Pulmonary artery endothelial cell (primary cell): ENCODE measurements at places on chromosomes 1 and 21. TPM values are rescaled to one million over a fixed set of nuclear protein-coding genes. Genes with fewer than 3 reads are reported as not detected.

Gene FCRLA
- total RNA-seq, result not detected in 2 replicates

Gene WRAP73
- total RNA-seq, result 25.5 TPM in 2 replicates

Gene CDCA8
- total RNA-seq, result 8.6 and 22.2 TPM in 2 replicates

Gene MTMR11
- 3.6 and 5.7 TPM in 2 replicates for total RNA-seq

Gene SLFNL1
- total RNA-seq, result 0.20 and 0.28 TPM in 2 replicates

Gene LCE1C
- not detected in 2 replicates for total RNA-seq

Gene GPR161
- 26.0 and 40.3 TPM in 2 replicates for total RNA-seq

Gene ATP1B1
- 31.4 and 40.2 TPM in 2 replicates for total RNA-seq

Gene ZNF697
- total RNA-seq, result 19.5 and 24.6 TPM in 2 replicates

Gene C1QC
- total RNA-seq, result not detected in 2 replicates

Gene PGLYRP3
- not detected in 2 replicates for total RNA-seq

Gene ADAMTS5
- total RNA-seq, result not detected in 2 replicates

Gene EPHA10
- total RNA-seq, result not detected in 2 replicates

Gene NEK2
- total RNA-seq, result 19.7 and 45.8 TPM in 2 replicates

Gene OR2T11
- total RNA-seq, result not detected in 2 replicates

Gene PLA2G2D
- not detected in 2 replicates for total RNA-seq

Gene NBPF10
- total RNA-seq, result 0.66 and 1.1 TPM in 2 replicates

Gene LRRN2
- total RNA-seq, result not detected in 2 replicates

Gene TFF1
- total RNA-seq, result not detected in 2 replicates
